ENCODE measurements at places on chromosomes 6 and 20.
A peak's percentile ranks its signal among the peaks of the same experiment; 100 is the strongest.

GRCh38 chr6:170405311-170405975 lies 98.9 kb downstream of the FAM120B start:
- DNase-seq: no peak

- no peak for DNase-seq
Observed at GRCh38 chr6:107491138-107491609, 1.3 kb downstream of the SOBP start.

- DNase-seq: no peak
Observed at GRCh38 chr6:118186672-118187567, 279.9 kb downstream of the SLC35F1 start.

GRCh38 chr6:3804964-3805363 lies 44.2 kb upstream of the FAM50B start:
- DNase-seq: no peak

DNA sequence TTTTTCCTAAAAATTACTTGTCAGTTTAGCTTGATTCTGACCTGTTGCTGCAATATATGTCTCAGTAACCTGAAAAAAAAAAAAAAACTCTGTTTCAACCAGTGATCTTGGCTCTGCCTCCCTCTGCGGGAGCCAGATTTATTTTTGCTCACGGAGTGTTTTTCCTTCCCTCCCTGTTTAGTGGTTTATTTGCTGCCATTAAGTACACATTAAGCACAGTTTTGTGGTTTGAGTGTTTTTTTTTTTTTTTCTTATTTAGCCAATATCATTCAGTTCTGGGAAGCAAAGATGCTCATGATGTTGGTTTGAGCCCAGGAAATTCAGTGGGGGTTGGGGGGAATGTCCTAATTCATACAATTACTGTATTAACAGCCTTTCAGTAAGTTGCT lies 110.1 kb upstream of the GPR6 start:
- DNase-seq: peak; percentile 8

- DNase-seq: no peak
Observed at GRCh38 chr6:143993965-143994646, 14.0 kb downstream of the PLAGL1 start.

Data from LNCaP clone FGC (cell line).